ENCODE measurements at places on chromosomes 6 and 20.

- no peak for DNase-seq
Observed at GRCh38 chr20:63829945-63830835, 874 bp downstream of the ZBTB46 start.

DNA sequence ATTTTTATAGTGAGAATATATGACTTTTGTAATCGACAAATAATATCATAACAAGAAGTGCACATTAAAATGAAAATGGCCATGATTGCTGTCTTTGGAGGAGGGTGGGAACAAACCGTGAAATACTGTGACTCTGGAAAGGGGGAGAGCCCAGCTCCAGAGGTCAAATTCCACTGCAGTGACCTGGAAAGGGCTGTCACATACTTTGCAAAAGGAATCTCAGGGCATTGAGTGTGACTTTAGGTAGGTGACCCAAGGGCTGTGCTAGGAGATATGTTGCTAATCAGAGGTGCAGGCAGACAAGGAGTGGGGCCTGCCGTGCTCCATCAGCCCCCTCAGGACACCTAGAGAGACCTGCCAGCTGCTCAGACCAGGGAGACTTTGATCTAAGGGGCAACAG is 28.1 kb upstream of the BMP7 start:
- no peak for DNase-seq

GRCh38 chr6:85127696-85128243 is 322.1 kb upstream of the NT5E start:
- no peak for DNase-seq

DNA sequence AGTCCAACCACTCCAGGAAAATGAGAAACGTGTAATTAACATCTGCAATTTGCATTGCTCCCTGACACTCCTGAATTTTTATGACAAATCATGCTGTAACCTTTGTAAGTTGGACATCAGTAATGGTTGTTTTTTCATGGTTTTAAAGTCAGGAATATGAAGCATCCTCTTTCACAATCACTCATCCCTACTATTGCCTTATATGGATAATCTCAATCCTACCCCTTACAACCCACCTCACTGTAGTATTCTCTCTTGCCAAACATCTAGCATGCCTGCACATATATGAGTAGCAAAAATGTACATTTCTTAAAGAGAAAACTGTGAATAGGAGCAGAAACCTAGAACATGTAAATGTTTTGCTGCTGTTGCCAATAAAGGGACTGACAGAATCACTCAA is 729.5 kb downstream of the KIF16B start:
- DNase-seq = no peak

Data from putamen (tissue), 1 donor.